AG08395 (cell line): ENCODE measurements at places on chromosomes 4 and X.

DNA sequence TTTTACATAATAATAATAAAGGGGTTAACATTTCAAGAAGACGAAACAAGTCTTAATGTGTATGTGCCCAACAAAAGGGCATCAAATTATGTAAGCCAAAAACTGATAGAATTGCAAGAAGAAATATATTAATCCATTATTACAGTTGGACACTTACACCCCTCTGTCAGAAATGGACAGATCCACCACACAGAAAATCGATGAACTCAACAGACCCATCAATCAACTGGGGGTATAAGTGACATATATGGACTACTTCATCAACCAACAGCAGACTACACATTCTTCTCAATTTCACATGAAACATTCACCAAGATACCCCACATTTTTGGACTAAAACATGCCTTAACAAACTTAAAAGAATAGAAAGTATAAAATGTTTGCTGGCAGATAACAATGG, 183.8 kb downstream of the COL25A1 start:
- DNase-seq, result no peak

GRCh38 chr4:3851211-3851610, 85.0 kb downstream of the ADRA2C start:
- peak; percentile 77 for DNase-seq

DNA sequence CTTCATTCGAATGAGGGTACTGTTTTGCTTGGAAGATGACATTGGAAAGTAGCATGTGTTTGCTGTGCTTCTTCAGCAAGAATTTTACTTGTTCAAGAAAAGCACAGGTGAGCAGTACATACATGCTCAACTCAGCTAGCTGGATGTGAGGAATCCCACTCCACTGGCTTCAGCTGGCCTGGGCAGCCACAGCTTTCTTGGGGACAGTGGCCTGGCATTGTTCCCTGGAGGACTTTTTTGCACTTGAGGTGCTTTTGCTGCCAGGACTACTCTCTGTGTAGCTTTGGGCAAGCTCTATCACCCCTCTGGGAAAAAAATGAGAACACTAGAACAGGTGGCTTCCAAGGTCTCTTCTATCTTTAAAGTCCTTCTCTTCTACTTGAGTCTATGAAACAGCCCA, 184.3 kb downstream of the LDB2 start:
- no peak for DNase-seq

DNA sequence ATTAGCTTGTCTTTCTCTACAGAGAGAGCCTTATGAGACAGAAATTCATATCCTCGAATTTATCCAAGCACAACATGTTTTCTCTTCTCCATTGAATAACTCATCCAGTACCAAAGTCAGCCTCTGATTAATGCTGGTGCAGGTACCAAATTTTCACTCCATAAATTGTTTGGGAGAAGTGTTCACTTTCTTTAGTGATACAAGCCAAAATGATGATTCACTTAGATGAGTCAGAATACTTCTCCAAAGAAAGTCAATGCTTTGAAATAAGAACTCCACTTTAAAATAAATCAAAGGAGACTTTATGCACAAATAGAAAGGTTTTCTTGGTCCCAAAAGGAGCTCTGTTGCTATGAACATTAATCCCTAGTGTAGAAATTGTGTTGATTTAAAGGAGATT, 60.2 kb downstream of the MAOB start:
- no peak for DNase-seq

- DNase-seq, result no peak
These were observed 12.3 kb upstream of the SYTL5 start for GRCh38 chrX:37993837-37994619.

- DNase-seq, result no peak
These were observed 76.4 kb upstream of the FSTL5 start for GRCh38 chr4:162239992-162240769.

- DNase-seq, result no peak
These were observed 37.8 kb downstream of the CLCN3 start for GRCh38 chr4:169658196-169658595.

GRCh38 chrX:119492463-119492862, 24.2 kb downstream of the SLC25A5 start:
- DNase-seq, result no peak

- DNase-seq, result no peak
These were observed 634.1 kb upstream of the MAGEB2 start for GRCh38 chrX:29581223-29581622.

DNA sequence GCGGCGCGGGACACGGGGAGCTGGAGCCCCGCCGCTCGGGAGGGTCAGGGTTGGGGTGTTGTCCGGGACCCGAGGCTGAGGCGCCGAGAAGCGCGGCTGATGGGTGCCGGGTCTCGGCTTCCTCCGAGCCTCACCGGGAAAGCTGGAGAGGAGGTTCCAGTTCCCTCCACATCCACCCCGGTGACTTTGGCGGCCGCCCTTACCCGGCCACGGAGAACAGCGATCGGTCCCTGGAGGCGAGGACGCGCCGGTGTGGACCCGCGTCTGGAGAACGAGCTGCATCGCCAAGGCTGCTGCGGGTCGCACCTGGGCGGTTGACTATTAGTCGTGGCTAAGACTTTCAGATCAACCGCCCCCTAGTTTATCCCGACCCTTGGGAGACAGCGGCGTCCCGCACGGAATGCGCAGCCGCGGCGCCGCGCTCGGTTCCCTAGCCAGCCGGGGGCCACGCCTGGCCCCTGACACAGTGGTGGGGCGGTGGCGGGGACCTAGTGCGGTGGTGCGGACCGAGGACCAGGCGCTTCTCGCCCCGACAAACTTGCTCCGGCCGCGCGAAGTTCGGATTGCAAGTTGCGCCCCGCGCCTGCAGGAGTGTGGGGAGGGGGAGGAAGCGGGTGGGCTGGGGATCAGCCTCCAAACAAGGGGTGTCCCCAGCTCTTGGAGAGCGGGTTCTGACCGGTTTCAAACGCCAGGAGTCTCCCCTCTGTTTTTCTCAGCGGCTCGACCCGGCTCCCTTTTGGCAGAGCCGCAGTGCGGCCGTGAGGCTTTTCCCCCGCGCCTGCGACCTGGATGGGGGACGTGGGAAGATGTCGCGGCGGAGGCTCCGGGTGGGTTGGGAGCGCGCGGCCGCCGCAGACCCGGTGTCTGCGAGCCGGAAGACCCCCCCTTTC, 568 bp downstream of the FHDC1 start:
- DNase-seq, result peak; percentile 36
